ENCODE measurements at places on chromosomes 13 and 19.
A peak's percentile ranks its signal among the peaks of the same experiment; 100 is the strongest.

DNA sequence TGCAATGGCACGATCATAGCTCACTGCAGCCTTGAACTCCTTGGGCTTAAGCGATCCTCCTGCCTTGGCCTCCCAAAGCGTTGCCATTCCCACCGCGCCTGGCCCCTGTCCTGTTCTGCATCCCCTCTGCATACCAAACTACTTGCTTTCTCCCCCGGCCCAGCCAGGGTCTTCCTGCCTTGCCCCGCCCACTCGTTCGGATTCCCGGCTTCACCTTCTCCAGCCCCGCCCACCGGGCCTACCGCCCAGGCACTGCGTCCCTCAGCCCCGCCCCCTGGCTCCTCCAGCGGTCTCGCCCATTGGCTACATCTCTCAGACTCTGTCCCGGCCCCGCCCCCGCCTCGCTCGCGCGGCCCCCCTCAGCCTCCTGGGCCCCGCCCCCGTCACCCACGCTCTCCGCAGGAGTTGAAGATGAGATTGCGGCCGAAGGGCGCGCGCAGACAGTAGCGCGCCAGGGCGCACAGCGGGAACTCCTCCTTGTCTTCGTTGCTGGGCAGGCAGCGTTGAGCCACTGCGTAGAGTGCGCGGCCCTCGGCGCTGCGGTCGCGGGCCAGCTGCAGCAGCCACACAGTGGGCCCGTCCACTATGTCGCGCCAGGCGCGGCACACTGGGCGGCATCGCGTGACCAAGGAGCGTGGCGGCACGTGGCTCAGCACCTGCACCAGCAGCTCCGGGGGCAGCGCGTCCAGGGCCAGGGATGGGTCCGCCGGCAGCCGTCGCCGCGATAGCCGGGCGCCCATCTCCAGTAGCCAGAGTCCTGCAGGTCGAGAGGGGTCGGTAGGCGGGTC lies 19.0 kb downstream of the MRPS12 start:
- peak; percentile 92 for DNase-seq

DNA sequence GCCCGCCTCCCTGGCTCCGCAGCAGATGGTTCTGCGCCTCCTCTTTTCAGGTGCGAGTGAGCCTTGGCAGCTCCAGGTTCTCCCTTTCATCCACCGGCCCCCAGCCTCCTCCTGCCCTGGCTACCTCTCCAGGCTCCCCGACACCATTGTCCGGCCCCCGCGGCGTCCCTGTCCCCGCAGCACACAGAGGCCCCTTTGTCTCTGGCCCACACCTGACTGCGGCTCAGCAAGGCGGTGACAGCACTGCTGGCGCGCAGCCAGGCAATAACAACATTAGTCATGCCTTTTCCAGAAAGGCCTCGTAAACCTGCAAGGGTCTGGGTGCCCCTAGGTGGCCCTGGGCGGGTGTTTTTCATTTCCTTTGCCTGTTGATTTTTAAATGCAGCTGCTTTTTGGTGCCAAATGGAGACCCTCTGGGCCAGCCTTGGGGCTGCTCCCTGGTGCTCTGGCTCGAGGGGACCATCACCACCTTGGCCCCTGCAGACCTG lies 73.2 kb upstream of the MEDAG start:
- DNase-seq, result peak; percentile 72

DNA sequence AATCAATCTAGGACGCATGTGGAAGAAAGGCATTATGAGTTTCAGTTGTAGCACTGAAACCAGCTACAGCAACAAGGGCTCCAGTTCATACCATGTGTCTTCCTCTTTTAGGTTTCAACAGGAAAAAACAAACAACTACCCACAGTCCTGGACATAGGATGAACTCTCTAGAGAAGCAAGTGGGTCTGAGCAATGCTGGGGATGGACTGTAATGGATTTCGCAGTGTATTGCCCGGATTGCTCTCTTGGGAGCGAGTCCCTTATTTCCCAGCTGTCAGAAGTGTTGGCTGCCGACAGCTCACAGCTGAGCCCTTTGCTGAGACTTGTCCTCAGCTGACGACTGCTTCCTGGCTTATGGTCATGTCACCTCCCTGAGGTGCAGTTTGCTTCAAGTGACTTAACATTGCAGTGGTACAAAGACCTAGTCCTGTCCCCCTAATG lies 12.1 kb upstream of the MYCBP2 start:
- DNase-seq, result no peak

DNA sequence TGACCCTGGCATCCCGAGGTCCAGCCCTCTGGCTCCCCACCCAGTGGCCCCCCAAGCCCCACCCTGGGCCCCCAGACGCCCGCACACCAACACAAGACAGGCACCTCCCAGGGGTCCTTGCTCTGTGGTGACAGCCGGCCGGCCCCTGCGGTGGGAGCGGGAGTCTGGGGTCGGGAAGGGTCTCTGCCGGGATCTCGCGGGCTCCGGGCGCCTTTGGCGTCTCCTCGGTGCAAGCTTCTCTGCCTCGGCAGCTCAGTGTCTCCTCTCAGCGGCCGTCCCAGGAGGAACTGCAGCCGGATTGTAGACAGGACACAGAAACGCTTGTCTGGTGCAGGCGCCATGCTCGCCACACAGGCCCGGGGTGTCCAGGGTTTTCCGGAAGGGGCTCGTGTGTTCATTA lies 43.7 kb downstream of the TMEM255B start:
- no peak for DNase-seq

GRCh38 chr13:68264692-68265091 lies 1034.6 kb upstream of the PCDH9 start:
- DNase-seq, result no peak

DNA sequence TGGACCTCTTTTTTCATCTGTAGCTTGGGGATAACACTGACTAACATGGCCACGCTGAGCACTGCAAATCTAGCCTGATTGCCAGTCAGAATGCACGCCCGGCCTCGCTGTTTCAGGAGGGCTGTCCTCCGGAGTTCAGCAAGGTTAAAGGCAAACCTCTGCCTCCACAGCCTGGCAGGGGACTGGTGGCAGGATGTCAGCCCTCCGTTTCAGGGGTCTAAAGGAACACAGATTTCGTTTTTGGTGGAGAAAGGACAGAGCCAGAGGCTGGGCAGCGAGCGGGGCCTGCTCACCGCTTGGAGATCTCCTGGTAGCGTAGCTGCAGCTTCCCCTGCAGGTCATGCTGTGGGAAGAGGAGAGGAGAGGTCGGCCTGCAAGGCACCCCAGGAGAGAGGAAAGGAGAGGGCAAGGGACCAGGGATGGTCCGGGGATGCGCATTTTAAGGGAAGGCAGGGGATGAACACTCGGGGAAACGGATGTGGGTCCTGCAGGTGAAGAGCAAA lies 560 bp downstream of the NDUFA7 start:
- DNase-seq, result no peak

- no peak for DNase-seq
Measured at GRCh38 chr13:46656786-46657185, 103.8 kb downstream of the LRCH1 start.

GRCh38 chr19:17454576-17455071 lies 6.1 kb downstream of the NXNL1 start:
- DNase-seq, result no peak
